ENCODE measurements at places on chromosomes 2 and 18. TPM values are rescaled to one million over a fixed set of nuclear protein-coding genes. Genes with fewer than 3 reads are reported as not detected.

Gene YPEL5
- total RNA-seq, result 58.1 TPM

Gene MEMO1
- 78.5 TPM for total RNA-seq

Gene CYBRD1
- 33.9 TPM for total RNA-seq

Gene PRKAG3
- not detected for total RNA-seq

Gene NT5C1B
- not detected for total RNA-seq

Gene ARHGAP15
- total RNA-seq, result not detected

Gene SLC39A10
- total RNA-seq, result 12.1 TPM

Gene ELAC1
- 5.0 TPM for total RNA-seq

Gene IDH1
- 73.0 TPM for total RNA-seq

Gene PPP1R1C
- 0.86 TPM for total RNA-seq

Gene EVX2
- not detected for total RNA-seq

Gene INO80C
- total RNA-seq, result 24.3 TPM

Measured in A549 treated with Hydrocortisone at 1 μM for 4 hours (cell line).